ENCODE measurements at places on chromosomes 2 and 18.

DNA sequence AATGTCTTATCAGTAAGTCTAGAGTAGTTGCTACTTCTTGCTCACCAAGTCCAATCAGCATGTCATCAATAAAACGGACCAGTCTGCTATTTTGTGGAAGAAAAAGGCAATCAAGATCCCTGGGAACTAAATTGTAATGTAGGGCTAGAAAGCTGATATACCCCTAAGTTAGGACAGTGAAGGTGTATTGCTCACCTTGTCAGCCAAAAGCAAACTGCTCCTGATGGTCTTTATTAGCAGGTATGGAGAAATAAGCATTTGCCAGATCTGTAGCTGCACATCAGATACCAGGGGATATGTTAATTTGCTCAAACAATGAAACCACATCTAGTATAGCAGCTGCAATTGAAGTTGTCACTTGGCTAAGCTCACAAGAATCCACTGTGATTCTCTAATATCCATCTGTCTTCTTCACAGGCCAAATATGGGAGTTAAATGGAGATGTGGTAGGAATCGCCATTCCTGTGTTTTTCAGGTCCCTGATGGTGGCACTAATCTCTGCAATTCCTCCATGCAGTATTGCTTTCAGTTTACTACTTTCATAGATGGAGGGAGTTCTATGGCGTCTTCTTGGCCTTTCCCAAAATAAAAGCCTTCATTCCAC is 75.0 kb downstream of the TMEM237 start:
- DNase-seq: no peak

DNA sequence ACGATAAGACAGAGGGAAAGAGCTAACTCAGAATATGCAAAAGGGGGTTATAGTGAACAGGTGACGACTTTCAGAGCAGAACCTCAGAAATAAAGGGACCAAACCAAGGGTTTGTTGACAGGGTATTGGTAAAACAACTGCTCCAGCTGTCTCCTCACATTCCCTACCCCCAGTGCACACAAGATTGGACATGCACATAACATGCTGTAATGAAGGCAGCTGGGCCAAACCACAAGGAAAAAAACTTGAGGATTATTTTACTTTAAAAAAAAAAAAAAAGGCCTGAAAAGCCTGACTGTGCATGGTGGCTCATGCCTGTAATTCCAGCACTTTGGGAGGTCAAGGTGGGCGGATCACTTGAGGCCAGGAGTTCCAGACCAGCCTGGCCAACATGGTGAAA is 3.5 kb downstream of the RBM43 start:
- no peak for DNase-seq

GRCh38 chr2:105789745-105790460 is 45.2 kb downstream of the NCK2 start:
- DNase-seq: peak; percentile 78

DNA sequence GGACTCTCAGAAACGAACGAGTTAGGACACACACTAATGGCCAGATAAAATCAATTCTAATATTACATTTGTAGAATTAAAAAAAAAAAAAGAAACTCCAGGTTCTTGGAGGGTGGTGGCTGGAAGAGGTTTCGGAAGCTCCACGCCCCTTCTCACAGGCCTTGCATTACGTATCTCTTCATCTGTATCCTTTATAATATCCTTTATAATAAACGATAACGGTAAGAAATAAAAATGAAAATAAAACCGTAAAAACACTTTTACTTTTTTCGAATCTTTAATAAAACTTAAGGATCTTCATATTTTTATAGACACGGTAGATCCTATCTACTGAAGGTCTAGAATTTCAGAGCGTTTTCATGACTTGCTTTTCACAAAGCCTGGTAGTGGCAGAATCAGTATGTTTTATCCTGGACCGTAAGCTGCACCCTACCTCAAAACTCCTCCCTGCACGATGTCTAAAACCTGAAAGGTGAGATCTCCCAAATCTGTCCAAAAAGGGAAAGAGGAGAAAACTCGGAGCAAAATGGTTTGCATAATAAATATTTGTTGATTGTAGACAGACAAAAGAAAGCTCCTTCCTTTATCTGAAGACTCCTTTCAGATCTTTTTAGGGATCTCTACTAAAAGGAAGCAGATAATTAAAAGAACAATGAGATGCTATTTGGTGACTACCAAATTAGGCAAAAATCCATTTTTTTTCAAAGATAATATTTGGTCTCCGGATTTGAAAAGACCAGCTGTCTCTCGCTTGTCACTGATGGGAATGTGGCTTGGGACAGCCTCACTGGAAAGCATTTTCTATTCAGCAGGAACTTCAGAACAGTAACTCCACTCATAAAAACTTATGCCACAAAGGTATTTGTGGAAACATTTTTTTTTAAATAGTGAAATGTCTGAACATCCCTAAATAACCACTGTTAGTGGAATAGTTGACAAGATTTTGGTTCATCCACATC is 2.0 kb upstream of the CXCR4 start:
- DNase-seq: no peak

- no peak for DNase-seq
Measured at GRCh38 chr2:109129921-109130722, 1.1 kb downstream of the SH3RF3 start.

DNA sequence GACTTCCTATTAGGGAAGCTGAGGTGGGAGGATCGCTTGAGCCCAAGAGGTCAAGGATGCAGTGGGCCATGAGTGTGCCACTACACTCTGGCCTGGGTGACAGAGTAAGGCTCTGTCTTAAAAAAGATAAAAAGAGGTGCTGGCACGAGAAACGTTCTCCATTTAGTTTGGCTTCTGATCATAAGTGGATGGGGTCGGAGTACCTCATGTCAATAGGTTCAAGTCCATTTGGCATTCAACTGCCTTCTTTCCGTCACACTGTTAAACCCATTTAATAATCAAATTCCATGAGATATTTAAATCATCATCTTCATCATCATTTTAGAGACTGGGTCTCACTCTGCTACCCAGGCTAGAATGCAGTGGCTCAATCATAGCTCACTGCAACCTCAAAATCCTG is 9.2 kb downstream of the COX7A2L start:
- DNase-seq: no peak

DNA sequence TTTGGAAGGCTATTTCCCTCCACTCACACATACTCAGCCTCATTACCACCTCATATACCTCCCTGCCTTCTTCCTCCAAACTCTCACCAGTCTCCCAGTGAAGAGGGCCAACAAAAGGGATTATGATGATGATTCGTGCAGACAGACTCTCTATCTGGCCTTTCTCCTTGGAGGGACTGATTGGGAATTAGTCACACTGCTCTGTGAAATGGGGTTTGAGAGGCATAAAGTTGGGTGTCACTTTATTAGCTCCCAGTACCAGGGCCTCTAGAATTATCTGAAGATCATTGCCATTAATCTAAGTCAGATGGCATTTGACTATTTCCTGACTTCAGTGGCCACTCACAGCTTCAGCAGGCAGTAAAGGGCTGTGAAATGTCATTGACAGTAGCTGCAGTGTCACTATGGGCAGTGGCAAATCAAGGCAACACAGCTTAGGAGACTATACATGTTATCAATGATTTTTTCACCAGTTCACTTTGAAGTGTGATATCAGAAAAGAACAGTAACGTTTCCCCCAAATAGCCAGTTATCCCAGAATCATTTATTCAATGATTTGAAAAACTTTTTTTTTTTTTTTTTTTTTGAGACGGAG is 17.4 kb downstream of the CNRIP1 start:
- DNase-seq: no peak

- DNase-seq: peak; percentile 48
Measured at GRCh38 chr2:53740170-53740569, 27.4 kb upstream of the CHAC2 start.

DNA sequence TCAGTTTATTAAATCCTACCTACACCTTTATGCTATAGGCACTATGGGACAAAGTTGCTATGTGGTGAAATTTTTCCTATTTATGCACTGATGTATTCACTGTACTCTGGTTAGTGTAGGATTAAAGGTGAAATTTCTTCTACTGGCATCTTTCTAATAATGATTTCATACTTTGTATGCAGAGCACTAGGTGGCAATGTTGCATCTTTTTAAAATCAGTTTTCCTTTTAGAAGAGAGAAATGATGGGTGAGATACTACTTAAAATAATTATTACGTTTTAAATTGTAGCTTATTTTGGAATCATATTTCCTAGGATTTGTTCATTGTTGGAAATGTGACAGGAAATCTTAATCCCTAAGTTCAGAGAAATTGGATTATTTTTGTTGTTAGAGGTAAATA is 150.9 kb downstream of the CD8B2 start:
- peak; percentile 64 for DNase-seq

DNA sequence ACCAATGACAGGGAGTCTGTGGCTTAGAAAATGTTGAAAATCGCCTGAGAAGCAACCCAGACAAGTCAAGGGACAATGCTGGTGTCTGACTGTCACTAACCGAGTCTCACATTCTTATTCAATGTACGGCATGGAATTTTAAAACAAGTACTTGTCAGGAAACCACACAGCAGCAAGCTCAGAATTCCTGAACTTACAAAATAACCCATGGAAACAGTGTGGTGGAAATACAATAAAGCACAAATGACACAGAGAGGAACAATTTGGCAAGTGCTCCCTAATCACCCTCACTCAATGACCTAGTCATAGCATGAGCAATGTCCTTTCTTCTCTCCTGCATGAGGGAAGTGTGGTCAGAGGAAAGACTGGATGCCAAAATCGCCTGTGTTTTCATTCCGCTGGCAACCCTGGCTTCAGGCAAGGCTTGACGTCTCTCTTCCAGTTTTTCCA is 154.0 kb downstream of the SATB2 start:
- no peak for DNase-seq

DNA sequence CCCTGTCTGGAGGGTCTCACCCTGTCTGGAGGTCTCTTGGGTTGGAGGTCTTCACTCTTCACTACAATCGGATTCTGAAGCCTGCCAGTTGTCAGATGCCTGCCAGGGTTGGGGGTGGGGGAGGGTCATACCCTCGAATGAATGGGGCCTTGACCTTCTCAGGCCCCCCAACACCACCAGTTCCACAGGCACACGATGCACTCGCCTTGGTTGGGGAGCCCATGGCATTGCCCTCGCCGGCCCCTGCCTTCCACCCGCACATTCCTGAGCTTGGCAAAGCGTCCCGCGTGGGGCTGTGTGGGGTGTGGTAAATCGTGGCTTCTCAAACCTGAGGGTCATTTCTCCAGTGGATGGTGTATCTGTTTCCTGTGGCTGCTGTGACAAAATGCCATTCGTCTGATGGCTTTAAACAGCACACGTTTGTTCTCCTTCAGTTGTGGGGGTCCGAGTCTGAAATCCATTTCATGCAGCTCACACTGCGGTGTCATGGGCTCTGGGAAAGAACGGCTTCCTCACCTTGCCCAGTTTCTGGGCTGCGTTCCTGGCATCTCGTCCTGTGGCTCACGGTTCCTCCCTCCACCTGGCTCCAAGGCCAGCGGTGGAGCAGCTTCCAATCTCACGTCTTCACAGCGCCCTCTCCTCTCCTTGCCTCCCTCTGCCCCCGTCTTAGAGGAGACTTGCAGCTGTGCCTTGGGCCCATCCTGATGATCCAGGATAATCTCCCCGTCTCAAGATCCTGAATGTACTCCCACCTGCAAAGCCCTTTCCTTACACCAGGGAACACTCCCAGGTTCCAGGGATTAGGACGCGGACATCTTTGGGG is 38.0 kb upstream of the HPCAL1 start:
- no peak for DNase-seq

- no peak for DNase-seq
Measured at GRCh38 chr18:61595615-61596251, 262.5 kb downstream of the CDH20 start.

GRCh38 chr2:201420442-201421113 is 30.7 kb downstream of the TRAK2 start:
- DNase-seq: no peak

DNA sequence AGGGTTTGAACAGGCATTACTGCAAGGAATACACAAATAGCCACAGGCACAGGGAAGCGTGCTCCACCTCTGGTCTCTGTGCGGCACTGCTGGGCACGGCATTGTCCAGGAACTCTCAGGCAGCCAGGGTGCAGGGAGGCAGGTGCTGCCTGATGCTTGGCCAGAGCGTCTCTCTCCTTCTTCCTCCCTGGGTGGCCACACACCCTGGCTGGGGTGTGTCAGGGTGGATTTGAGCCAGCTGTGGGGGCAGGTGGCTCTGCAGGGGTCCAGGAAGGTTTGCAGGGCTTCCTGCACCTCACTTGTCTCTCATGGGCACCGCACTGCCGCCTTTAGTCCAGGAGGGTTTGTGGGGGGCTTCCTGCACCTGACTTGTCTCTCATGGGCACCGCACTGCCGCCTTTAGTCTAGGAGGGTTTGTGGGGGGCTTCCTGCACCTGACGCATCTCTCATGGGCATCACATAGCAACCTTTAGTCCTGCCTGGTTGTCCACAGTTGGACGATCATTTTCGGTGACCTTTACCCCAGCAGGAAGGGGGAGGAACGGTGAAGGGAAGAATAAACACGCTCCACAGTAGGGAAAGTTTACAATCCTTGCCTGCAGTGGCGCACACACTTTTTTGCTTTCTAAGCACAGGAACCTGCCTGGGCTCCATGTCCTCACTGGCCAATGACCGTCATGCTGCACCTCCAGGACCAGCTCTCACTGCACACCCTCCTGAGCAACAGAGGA is 332.9 kb downstream of the EIPR1 start:
- no peak for DNase-seq

- peak; percentile 30 for DNase-seq
Measured at GRCh38 chr2:161992531-161992930, 81.5 kb downstream of the DPP4 start.

- DNase-seq: no peak
Measured at GRCh38 chr18:70636991-70637390, 348.1 kb downstream of the SOCS6 start.

GRCh38 chr2:119474371-119475224 is 42.9 kb downstream of the TMEM37 start:
- DNase-seq: no peak

DNA sequence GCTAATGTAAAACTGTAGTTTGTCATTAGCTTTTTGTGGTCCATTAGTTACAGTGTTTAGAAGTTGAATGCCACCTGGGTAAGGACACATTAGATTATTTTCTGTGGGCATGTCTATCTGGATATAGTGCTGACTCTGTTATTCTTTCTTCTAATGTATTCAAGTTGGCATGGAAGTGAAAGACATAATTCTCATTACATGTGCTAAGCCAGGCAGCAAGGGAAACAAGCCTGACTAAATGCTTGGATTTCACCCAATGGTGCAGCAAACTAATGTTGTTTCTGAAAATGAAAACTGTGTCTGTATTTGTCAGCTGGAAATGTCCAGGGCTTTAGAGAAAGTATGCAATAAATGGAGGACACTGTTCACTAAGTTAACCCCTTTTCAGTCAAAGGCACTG is 100.7 kb downstream of the NUP35 start:
- DNase-seq: no peak

Measured in common myeloid progenitor, CD34-positive (primary cell).